ENCODE measurements at places on chromosomes 7 and 10.

DNA sequence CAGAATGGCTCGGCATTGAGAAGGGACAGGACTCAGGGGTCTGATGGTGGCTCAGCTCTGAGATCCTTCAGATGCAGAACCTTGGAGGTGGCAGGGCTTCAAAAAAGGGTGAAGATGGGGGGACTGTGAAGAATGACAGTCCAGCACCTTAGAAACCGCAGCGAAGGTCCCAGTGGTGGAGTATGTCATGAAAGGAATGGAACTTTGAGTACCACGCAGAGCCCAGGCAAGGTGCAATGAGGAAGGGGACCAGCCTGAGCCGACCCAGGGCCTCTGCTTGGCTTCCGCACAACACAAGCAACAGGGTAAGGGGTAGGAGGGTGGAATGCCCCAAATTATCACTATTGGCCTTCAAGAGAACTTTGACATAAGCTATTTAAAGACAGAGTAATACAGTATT is 8.2 kb upstream of the GPAM start:
- no peak for DNase-seq

DNA sequence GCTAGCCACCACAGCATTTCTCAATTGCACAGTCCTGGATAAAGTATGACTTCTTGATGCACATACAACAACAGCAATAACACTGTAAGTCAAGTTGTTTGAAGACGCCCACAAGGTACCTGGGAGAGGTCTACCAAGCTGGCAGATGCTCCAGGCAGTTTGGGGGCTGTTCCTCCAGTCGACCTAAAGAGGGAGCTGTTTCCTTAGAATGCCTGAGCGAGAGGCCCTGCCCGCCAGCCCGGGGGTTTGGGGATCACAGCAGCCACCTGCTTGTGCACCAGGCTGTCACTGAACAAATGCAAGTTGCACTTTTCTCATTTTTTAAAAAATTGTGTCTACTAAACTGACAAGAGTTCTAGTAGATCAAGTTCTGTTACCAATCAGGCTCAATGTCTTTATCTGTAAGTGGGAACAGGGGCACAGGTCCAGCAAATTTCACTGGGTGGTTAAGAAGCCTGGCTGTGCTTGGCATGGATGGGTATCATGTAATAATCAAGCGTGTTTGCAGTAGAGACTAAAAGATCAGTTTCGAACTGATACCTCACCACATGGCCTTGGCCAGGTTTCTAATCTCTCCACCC is 193.8 kb upstream of the ADO start:
- DNase-seq: no peak

- DNase-seq: no peak
These were observed 536.5 kb upstream of the TEX47 start for GRCh38 chr7:89332026-89332425.

- DNase-seq: no peak
These were observed 30.2 kb upstream of the CARD11 start for GRCh38 chr7:3073763-3074458.

- DNase-seq: no peak
These were observed 276.1 kb downstream of the DNAJB6 start for GRCh38 chr7:157612664-157613561.

DNA sequence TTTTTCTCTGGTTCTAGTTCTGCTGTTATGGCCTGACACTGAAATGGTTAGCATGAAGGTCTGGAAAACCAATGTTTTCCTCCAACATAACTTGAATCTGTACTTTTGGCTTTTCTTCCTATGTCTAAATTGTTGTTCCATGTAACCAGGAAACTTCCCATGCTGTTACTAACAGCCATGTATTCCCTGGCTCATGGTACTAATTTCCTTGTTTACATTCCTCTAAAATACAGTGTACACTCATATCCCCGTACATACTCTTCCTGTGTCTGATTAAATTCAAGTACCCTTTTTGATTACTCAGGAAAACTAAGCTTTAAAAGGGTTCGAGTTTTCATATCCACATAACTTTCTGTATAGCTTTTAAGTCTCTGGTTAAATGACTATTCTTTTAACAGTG is 12.3 kb upstream of the ACSM6 start:
- no peak for DNase-seq

GRCh38 chr7:158991824-158992621 is 135.7 kb downstream of the DYNC2I1 start:
- DNase-seq: no peak

- DNase-seq: no peak
These were observed 1.2 kb downstream of the DBF4 start for GRCh38 chr7:87877366-87878040.

DNA sequence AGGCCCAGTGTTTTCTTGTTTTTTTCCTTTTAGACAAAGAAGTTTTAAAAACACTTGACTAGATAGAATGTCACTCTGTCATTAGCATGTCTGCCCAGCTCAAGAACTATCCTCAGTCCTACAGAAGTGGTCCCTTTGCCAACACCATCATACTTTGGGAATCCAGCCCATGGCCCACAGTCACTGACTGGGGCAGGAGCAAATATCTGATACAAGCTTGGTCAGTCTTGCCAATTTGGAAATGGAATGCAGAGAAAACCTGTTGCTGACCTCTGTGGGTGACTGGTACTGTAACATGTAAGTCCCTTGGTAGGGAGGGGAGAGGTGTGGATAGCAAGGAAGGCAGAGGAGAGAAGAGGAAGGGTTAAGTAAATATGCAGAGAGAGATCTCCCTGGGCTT is 47.8 kb downstream of the IPMK start:
- DNase-seq: no peak

GRCh38 chr7:16278167-16278787 is 143.1 kb downstream of the CRPPA start:
- DNase-seq: no peak

- DNase-seq: no peak
These were observed 379.1 kb upstream of the GALNT17 start for GRCh38 chr7:70752794-70753241.

- no peak for DNase-seq
These were observed 29.7 kb downstream of the PIP4K2A start for GRCh38 chr10:22684699-22685098.

- DNase-seq: no peak
These were observed 20.5 kb upstream of the GET4 start for GRCh38 chr7:855686-856369.

GRCh38 chr10:113961182-113962031 is 82.3 kb upstream of the ADRB1 start:
- no peak for DNase-seq

All from cerebellar nuclear complex (tissue), 1 donor.